ENCODE measurements at places on chromosomes 6 and 20.

DNA sequence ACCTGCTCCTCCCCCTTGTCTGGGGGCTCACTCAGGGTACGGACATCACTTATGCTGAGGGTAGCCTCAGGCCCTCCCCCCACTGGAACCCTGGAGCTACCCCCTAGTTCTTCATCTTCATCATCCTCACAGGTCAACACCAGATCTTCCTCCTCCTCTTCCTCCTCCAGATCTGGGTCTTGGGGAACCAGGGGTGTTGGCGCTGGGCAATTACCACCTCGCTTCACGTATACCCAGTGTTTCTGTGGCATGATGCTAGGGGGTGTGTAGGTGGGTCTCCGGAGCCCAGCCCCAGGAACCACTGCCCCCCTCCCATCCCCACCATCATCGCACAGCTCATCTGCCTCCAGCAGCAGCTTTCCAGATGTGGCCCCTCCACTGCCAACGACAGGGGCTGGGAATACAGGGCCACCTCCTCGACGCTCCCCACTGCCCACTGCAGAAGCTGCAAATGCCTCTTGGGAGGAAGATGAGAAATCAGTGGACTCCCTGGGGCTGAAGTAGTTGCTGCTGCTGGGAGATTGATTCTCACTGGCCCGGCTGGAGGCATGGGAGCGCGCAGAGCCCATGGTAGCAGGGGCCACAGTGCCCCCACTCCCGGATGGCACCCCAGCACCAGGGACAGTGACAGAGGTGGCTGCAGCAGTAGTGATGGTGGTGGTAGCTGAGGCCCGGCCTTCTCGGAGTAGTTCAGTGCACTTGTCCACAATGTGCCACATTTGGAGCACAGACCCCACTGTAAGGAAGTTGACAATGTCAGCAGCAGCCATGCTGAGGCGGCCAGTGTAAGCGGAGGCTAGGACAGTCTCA is 1.5 kb downstream of the ZBTB22 start:
- DNase-seq: no peak

DNA sequence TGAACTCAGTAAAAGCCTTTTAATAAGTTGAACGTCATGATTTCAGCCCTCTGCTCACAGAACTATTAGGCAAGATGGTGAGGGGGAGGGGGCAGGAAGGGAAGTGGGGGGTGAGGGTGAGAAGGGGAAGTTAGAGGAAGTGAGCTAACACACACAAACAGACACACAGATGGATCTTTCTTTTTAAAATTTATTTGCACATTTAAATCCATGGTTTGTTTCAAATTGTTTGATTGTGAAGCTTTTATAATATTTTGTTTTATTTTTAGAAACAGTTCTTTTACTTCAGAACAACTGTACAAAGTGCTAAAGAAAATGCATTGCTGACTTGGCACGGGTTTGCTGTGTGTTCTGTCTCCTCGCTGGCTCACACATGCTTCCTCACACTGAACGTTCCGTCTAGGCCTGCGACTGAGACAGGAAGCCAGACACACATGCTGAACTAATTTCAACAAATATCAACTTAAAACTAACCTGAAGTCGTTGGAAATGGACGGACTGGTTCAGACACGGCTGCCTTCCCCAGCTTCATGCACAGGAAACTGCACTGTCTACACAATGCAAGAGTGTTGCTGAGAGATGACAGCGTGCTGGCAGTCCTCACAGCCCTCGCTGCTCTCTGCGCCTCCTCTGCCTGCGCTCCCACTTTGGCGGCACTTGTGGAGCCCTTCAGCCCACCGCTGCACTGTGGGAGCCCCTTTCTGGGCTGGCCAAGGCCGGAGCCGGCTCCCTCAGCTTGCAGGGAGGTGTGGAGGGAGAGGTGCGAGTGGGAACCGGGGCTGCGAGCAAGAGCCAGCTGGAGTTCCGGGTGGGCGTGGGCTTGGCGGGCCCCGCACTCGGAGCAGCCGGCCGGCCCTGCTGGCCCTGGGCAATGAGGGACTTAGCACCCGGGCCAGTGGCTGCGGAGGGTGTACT is 8.1 kb upstream of the ZBP1 start:
- DNase-seq: no peak

DNA sequence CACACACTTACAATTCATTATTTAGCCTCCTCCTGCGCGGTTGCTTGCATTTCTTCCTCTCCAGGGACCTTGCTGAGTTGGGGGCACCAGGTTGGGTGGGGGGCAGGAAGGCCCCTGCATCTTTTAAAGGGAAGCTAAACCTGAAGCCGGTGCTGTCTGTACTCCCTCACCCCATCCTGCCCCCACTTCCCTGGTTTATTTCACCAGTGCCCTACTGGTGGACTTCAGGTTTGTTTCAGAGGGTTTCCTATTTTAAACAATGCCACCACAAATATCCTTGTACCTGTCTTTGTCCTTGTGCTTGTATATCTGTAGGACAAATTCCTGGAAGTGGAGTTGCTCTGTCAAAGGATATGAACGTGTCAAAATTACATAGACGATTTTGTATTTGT is 21.0 kb downstream of the PTK7 start:
- DNase-seq: no peak

GRCh38 chr6:80095600-80095999 is 10.9 kb upstream of the BCKDHB start:
- DNase-seq: no peak

- no peak for DNase-seq
Observed at GRCh38 chr6:46772762-46773161, 20.4 kb upstream of the MEP1A start.

DNA sequence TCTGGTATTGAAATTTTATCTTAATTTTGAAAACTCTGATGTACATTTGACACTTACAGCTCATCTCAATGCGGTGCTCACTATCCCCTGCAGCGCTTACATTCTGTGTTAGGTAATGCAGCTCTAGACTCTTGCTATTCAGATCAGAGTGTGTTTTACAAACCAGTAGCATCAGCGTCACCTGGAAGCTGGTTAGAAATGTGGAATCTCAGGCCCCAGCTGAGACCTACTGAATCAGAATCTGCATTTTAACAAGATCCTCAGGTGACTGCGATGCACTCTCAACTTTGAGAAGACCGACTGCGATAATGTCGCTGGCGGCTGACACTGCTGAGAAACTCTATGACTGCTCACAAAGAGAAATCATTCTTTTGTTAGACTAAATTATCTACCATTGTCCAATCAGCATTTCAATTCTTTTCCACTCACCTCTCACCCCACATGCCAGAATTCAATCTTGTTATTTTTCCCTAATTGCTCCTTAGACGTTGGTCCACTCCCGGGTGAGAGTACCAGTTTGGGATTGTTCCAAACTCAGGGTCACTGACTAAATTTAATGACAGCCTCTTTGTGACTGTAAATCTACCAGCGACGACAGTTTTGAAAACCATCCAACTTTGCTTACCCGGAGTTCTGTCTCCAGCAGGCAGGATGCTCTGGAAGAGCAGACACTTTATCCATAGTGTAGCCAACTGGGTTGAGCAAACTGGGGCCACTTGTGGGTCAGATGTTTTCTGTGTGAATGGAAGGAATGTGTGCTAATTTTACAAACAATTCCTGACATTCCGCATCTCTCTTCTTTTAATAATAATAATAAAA is 140.1 kb upstream of the BTBD3 start:
- DNase-seq: peak; percentile 56

DNA sequence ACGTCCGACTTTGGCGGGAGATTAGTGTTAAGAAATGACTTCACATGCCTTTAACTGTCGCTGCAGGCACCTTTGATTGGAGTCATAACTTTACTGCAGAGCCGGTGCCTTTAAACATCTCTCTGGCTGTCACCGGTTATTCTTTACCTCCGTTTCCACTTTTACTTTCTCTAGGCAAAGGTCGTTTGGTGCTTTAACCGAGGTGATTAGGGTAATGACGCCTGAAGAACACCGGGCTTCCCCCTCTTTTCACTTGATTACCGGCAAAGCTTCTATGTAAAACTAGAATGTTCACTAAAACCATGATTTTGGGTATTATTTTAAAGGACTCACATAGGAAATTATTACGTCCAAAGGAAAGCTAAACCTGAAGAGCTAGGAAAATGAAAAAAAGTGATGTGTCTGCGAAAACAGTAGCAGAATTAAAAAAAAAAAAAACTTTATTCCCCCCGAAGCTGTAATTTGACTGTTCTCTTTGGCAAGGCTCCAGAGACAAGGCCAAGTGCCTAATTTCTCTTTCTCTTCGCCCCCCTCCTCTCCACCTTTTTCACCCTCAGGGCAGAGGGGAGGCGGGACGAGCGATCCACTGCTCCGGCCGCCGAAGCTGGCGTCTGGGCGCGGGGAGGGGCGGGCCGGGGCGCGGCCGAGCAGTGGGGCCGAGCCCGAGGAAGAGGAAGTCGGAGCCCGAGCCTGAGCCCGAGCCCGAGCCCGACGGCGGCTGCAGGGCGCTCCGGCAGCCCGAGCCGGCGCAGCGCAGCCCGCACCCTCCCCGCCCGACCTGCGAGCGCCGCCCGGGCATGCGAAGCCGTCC is at the start of gene PLEKHG1:
Gene PLEKHG1, plus strand, starts transcription at position 687 of the 811 bp plus-strand sequence. CDS start 133,797 bp downstream, outside the sequence.
- DNase-seq: peak; percentile 84

GRCh38 chr6:16092140-16092539 is 36.7 kb upstream of the MYLIP start:
- DNase-seq: no peak

GRCh38 chr20:44776980-44777379 is 31.3 kb downstream of the KCNK15 start:
- no peak for DNase-seq

GRCh38 chr6:134316733-134317431 is 1.0 kb downstream of the SGK1 start:
- DNase-seq: no peak

GRCh38 chr6:81371930-81372329 is 380.6 kb downstream of the TENT5A start:
- no peak for DNase-seq

GRCh38 chr6:118565311-118565960 is 17.3 kb downstream of the PLN start:
- no peak for DNase-seq

DNA sequence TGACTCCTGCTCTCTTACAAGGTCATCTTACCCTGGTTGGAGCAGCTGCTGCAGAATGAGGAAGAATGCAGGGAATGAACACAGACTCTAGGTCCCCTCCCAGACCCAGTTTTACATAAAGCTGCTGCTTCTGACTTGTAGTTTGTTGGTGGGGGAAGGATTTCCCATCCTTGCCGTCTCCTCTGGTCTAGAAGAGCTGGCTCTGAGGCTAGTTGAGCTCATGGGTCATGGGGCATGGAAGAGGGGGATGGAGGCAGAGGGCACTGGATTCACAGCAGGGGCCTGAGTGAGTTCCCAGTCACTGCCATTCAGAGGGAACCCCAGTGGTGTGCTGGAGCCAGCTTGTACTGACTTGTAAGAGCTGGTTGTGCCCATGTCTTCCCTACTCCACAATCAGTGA is 9.2 kb upstream of the GUCA1A start:
- peak; percentile 32 for DNase-seq

DNA sequence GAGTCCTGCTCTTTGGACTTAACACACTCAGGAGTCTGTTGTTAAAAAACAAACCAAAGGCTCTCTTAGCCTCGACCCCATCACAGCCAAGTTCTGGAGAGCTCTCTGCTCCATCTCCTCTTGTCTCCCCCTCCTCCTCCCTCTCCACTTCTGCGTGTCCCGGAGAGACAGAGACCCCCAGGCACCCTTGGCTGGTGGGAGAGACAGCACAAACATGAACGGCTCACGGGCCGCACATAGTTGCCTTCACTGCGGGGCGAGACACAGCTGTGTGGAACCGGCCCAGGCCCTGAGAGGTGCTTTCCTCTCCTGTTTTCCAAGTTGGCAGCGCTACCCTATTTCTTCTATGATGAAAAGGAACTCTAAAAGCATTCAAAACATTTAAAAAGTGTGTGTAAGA is 23.3 kb upstream of the MYT1 start:
- no peak for DNase-seq
